ENCODE measurements at places on chromosomes 7 and 10. TPM values are rescaled to one million over a fixed set of nuclear protein-coding genes. Genes with fewer than 3 reads are reported as not detected.

GRCh38 chr7:55427342-55427741 is 62.2 kb downstream of the LANCL2 start:
- DNase-seq, result no peak

GRCh38 chr7:115910541-115911164 is 119.9 kb downstream of the TFEC start:
- DNase-seq, result no peak

DNA sequence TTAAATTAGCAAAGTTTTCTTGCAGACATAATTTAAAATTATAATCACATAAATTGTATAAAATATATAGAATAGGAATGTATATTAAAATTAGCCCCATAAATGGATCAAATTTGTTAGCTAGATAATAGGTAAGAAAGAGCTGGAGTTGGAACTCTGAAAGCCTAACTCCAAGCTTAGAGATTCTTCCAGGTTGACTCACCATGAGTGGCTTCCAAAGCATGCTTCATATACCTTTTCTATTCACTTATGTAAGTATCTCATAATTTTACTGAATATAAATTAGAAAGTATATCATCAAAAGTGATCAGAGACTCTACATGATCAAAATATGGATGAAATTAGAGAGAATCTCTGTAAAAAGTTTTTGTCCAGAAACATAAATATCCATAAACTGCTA is 320.7 kb upstream of the MAGI2 start:
- DNase-seq, result no peak

DNA sequence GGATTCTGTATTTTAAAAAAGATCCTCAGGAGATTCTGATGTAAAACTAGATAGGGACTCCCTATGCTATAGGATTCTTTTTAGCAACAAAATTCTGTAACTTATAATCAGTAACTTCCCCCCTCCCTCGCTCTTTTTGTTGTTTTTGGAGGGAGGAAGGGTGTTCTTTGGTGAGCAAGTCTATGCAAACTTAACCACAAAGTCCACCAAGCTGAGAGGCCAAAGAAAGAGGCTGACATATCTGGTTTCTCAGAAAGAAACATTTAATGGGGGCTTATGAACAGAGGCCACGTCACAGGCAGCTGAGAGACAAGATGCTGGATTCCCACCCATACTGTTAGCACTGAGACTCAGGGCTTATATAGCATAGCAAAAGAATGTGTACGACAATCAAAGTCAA is 14.3 kb upstream of the ABCB5 start:
- DNase-seq, result no peak

GRCh38 chr10:120979435-120980278 is 128.5 kb downstream of the WDR11 start:
- peak; percentile 88 for DNase-seq

DNA sequence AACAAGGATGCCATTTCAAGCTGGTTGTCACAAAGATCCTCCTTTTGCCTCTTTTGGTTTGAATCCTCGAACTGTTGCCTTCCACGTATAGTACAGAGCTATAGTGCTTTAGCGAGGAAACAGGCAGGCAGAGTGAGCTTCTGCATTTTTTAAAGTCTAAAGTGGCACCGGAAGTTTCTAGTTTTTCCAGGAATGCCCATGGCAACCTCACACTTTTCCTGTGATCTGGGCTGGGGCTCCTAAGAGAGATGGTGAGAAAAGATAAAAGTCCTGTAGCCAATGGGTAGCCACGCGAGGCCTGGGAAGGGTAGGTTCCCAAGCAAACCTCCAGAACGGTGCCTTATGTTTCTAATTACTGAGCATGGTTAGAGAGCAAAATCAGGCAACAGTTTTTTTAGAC is 76.7 kb downstream of the CALD1 start:
- DNase-seq, result no peak

- no peak for DNase-seq
Measured at GRCh38 chr7:82164813-82165212, 278.8 kb downstream of the CACNA2D1 start.

- peak; percentile 62 for DNase-seq
Measured at GRCh38 chr7:2523461-2523936, 3.9 kb downstream of the LFNG start.

GRCh38 chr10:124221356-124222317 is 128.2 kb upstream of the CHST15 start:
- peak; percentile 52 for DNase-seq

DNA sequence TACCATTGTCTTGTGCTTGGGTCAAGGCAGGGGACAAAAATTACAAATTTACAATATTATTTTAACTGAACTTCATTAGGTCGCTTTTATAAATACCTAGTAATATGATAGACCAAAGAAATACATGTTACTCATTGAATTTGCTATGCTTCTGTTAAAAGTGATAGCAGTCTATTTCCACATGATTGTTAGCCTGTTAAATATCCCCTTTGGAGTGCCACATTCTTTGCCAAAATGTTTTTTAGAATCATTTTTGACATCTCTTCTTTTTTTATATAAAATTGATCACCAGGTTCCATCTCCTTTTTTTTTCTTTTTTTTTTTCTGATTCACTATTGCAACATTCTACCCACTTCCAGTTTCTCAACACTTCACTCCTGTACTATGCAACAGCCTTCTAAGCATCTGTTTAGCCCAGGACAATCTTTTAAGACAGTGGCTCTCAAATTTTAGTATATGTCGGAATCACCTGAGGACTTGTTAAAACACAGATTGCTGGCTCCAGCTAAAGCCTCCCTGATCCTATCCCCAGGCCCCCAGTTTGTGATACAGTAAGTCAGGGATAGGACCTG is 16.4 kb upstream of the NDUFA5 start:
- DNase-seq, result no peak

- DNase-seq, result no peak
Measured at GRCh38 chr7:52355053-52355452, 680.4 kb upstream of the POM121L12 start.

DNA sequence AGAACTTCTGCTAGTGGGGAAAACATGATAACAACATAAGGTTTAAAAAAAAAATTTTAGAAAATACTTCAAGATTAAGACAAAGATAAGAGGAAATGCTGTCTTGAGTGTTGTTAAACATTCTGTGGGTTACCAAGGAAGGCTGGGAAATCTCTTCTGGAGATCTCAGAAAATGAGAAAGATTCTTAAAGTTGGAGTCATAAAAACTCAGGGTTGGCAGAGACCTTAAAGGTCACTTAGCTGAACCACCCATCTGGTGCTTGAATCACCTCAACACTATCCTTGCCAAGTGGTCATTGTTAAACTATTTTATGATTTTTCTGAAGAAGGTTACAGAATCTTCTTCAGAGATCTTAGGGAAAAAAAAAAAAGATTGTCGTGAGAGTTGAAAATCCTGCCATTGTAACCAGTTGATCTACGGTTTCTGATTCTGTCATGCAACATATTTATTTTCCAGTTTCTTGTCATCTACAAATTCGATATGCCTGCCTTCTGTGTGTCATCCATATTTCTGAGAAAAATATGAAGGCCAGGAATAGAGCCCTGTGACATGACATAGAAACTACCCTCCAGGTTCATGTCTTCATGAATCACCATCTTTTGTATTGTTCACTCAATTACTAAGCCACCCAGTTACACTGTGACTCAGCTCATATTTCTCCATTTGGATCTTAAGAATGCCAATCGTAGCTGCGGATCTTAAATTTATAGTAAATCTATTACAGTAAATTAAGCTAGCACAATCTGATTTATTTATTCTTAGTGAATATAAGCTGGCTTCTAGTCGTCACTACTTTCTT is 179.2 kb downstream of the ST7 start:
- no peak for DNase-seq

- DNase-seq, result no peak
Measured at GRCh38 chr10:108303149-108303548, 1138.6 kb upstream of the SORCS1 start.

- DNase-seq, result no peak
Measured at GRCh38 chr7:71630516-71630915, 498.6 kb downstream of the GALNT17 start.

DNA sequence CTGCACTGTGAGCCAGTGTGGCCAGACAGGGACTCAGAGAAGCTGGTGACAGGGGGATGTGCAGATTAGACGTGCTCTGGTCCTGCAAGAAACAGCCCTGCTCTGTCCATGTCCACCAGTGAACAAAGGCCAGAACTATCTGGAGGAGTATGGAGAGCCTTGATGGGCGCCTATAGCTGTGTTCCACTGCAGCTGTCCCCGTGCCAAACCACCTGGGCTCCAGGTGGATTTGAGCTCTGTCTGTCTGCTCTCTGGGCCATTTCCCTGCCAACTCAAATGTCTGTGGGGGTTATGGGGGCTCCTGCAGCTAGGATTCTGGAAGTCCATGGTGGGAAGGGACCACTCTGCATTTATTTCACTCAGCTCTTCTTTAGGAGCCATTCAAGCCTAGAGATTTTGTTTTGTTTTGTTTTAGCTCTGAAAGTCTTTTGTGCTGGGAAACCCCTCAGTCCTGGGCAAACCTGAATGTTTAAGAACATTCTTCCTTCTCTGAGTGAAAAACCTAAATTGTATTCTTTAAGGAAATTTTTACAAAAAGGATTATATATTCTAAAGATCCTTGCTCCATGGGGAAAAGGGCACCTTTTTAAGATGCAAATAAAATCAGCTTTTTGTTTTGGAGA is 1039.5 kb upstream of the SORCS1 start:
- DNase-seq, result no peak

DNA sequence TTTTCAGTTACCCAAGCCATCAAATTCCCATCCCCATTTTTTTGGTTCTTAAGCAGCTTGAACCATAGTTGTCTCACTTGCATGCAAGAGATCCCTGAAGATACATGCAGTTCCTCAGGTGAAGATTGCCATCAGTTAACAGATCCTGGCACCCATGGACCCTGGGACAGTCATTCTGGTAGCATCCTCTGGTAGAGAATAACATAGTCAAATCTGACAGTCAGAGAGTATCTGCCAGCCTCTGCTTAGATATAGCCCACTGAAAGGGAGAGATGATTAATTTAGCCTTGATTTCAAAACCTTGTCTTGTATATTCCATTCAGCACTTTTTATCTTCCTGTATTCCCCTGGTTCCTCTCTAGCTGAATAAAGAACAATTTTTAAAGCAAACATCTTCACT is 280.4 kb downstream of the KCNMA1 start:
- DNase-seq, result no peak

DNA sequence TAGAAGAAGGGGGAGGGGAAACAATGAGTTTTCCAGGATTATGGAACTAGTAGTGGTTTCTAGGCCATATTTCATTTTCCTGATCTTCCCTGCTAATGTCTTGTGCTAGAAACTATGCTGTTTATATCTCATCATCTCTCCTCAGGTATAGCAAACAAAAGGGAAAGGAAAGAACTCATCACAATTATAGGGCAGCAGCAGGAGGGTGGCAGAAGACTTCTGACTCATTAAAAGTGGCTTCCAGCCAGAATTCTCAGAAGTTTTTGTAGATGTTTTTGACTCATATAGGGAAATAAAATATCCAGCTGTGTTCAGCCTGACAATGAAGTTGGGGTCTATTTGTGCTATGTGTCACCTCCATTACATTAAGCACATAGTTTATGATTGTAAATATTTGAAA is 6.5 kb downstream of the AHR start:
- DNase-seq, result no peak

GRCh38 chr10:49605939-49606509 is 4.1 kb upstream of the SLC18A3 start:
- peak; percentile 6 for DNase-seq

DNA sequence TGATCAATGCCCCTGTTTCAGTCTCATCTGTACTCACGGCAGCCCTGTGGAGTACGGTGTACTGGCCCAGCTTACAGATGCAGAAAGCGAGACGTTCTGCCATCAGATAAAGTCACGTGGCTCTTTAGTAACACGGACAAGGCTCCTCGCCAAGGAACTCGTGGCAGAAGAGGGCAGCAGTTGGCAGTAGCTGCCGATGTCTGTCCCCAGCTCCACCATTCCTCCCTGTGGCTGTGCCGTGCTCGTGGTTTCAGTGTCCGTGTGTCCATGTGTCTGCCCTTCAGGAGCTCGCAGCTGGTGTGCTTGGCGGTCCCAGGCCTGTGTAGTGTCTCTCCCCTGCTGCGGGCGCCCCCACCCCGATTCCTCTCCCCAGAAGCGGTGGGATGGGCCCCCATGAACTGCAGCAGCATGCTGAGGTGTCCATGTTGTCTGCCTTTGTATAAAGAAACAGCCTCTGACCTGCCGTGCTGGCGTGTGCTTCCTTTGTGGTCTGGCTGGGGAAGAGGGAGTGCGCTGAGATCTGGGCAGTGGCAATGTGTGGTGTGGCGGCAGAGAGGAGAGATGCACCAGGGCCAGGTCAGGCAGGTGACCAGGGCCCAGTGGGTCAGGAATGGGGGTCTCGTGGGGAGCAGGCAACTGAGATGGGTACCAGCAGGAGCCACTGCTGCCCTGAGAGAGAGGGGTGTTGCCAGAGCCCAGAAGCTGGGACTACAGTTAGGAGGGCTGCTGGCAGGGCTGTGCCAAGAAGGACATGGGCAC is 9.8 kb downstream of the RHBDD2 start:
- peak; percentile 73 for DNase-seq

- peak; percentile 49 for DNase-seq
Measured at GRCh38 chr7:157622408-157623205, 285.8 kb downstream of the DNAJB6 start.

- no peak for DNase-seq
Measured at GRCh38 chr7:21480693-21481403, 53.0 kb downstream of the SP4 start.

DNA sequence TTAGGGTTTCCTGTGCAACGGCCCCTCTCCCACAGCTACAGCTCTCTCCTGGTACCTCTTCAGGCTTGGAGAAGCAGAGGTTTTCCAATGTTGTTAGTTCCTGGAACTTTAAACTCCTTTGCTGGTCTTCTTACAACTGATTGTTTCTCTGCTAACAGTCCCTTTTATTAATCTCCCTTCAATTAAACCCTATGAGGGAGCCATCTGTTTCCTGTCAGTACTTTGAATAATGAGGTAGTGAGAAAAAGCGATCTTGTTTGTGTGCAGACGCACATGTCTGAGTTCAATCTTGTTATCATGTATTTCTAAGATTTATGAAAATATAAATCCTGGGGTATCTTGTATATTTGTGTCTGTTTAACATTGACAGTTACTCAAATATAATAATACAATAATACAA is 102.4 kb downstream of the MDFIC start:
- no peak for DNase-seq

The C10orf53 gene
- not detected for total RNA-seq

The VAX1 gene
- total RNA-seq, result not detected

The RPEL1 gene
- total RNA-seq, result not detected

The HDAC9 gene
- 9.2 TPM for total RNA-seq

The TEX36 gene
- total RNA-seq, result not detected

The NKX2-3 gene
- not detected for total RNA-seq

The OR6B1 gene
- total RNA-seq, result not detected

The OR9A2 gene
- total RNA-seq, result not detected

The PTN gene
- 10.3 TPM for total RNA-seq

The SPDYE16 gene
- total RNA-seq, result 0.24 TPM

The AKR1C3 gene
- total RNA-seq, result 130 TPM

The MYO1G gene
- total RNA-seq, result 31.5 TPM

The LIPJ gene
- total RNA-seq, result 0.49 TPM

The GPR146 gene
- 29.5 TPM for total RNA-seq

All from upper lobe of left lung (tissue), 6 donors.